Tibial artery (tissue), 4 donors: ENCODE measurements at places on chromosomes 11 and 22.

DNA sequence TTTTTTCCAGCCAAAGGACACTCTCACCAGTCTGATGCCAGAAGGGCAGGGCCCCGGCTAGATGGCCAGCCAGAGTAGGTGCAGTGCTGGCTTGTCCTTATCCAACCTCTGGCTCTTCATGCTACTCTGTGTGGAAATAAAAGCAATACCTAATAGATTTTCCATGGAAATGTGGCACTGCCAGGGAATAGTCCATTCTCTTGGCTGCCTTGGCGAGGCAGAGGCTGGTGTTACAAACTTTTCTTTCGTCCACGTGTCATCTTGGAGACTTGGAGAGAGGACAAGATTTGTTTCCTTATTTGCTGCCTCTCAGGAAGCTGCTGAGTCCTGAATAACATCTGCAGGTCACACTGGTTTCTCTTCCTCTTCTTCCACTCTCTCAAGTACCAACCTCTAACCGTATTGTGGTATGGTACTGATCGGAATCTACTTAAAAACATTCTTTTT is 17.2 kb upstream of the C1QTNF4 start:
- DNase-seq: peak; percentile 48

- DNase-seq: no peak
These were observed 39.0 kb downstream of the RRAS2 start for GRCh38 chr11:14320020-14320419.

- no peak for DNase-seq
These were observed 70.7 kb upstream of the AKIP1 start for GRCh38 chr11:8839957-8840945.

DNA sequence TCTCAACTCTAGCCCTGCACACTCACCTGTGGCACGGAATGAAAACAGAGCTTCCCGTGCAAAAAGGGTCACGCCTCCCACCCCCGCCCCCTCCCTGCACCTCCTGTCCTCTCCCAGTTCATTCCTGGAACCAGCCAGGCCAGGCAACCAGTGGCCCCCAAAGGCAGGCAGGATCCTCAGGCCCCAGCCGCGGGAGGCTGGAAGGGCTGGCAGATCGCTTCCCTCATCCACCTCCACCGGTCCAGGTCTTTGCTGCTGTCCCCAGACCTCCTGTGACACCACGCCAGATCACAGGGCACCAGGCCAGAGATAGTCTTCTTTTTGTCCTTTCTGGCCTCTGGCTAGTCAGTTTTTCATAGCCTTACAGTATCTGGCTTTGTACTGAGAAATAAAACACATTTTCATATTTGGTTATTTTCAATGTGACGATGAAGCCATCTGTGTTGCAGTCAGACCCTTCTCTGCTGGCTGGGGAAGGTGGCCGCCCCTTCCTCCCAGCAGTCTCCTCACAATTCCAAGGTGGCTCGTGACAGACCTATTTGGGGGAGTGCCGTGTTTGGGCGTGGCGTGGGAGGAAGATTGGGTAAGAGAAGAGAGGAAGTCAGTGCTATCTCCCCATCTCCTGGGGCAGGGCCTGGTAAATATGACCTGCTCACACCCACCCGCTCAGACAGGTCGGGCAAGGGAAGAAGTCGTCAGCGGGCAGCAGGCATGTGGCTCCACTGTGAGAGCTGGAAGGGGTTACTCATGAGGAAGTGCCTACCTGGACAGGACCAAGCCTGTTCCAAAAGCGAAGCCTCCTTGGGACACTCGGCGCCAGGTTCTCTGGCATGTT is 9.1 kb downstream of the SSH3 start:
- peak; percentile 45 for DNase-seq

DNA sequence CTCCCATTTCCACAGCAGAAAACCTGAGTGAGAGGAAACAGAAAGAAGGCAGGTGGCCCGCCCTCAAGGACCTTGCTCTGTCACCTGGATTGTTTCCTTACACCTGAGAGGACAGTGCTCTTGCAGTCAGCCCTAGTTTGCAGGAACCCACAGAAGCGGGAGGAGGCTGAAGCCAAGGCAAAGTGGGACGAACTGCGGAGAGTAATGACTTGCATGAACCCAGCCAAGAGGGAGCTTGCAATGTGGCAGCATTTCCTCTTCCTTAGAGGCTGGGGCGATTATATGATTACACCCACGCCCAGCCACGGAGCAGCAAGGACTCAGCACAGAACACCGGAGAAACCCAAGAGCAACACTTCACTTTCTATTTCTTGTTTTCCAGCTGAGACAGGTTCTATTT is 102.6 kb downstream of the SPON1 start:
- no peak for DNase-seq

GRCh38 chr11:114163830-114164401 is 104.4 kb downstream of the ZBTB16 start:
- peak; percentile 82 for DNase-seq

GRCh38 chr11:32706985-32707741 is 87.3 kb downstream of the CCDC73 start:
- DNase-seq: no peak

- peak; percentile 6 for DNase-seq
These were observed 19.6 kb upstream of the JAM3 start for GRCh38 chr11:134049303-134049702.

DNA sequence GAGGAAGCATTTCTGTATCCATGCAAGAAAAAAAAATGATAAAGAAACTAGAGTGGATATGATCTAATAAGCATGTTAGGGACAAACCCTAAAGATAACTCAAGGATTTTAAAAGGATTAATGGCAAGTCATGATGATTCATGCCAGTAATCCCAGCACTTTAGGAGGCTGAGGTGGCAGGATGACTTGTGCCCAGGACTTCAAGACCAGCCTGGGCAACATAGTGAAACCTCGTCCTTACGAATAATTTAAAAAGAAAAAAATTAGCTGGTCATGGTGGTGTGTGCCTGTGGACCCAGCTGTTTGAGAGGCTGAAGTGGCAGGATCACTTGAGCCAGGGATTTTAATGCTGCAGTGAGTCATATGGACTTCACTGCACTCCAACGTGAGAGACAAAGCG is 145.5 kb upstream of the BLID start:
- no peak for DNase-seq

- DNase-seq: no peak
These were observed 30.2 kb downstream of the HTR3B start for GRCh38 chr11:113934761-113935160.

GRCh38 chr11:130891326-130891725 is 25.0 kb downstream of the SNX19 start:
- no peak for DNase-seq

- no peak for DNase-seq
These were observed 76.2 kb downstream of the SVIP start for GRCh38 chr11:22753416-22753815.

- DNase-seq: no peak
These were observed 57.9 kb downstream of the PKNOX2 start for GRCh38 chr11:125222494-125222893.

- DNase-seq: no peak
These were observed 2.5 kb upstream of the APOL4 start for GRCh38 chr22:36204001-36204631.

DNA sequence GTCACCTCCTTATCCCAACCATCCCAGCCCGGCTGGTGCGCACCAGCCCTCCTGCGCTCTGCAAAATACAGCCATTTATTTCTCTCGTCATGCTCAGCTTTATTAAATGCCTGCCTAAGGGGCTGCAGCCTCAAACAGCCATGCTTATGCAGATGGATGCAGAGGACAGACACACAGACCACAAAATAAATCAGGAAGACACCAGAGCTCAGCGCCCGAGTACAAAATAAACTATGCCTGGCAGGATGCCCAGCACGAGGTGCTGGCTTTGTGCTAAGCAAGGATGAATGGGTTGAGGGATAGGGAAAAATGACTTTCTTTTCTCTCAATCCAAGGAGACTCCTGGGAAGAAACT is 70.5 kb downstream of the RPUSD4 start:
- no peak for DNase-seq

- no peak for DNase-seq
These were observed 131.9 kb upstream of the MTMR2 start for GRCh38 chr11:96055706-96056387.

- peak; percentile 61 for DNase-seq
These were observed 874 bp downstream of the APOL1 start for GRCh38 chr22:36253523-36254490.

DNA sequence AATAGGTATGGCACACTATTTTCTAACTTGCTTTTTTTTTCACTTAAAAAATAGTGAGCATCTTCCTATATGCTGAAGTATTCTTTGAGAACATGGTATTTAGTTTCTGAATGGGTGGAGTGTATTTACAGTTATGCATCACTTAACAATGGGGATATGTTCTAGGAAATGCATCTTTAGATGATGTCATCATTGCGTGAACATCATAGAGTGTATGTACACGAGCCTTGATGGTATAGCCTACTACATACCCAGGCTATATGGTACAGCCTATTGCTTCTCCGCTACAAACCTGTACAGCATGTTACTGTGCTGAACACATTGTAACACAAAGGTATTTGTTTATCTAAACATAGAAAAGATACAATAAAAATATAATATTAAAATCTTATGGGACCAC is 124.3 kb upstream of the ASPHD2 start:
- no peak for DNase-seq

GRCh38 chr11:3840870-3841425 is at the start of gene RHOG:
Gene RHOG, minus strand, starts transcription at chr11:3840959. Its CDS starts 12,821 bp downstream, at chr11:3828138.
- peak; percentile 91 for DNase-seq

- DNase-seq: no peak
These were observed 208.5 kb downstream of the RAB38 start for GRCh38 chr11:87966694-87967093.

- DNase-seq: no peak
These were observed 11.7 kb downstream of the SYNGR1 start for GRCh38 chr22:39361496-39361895.

GRCh38 chr11:5274395-5274794 is 4.7 kb upstream of the HBE1 start:
- DNase-seq: no peak

DNA sequence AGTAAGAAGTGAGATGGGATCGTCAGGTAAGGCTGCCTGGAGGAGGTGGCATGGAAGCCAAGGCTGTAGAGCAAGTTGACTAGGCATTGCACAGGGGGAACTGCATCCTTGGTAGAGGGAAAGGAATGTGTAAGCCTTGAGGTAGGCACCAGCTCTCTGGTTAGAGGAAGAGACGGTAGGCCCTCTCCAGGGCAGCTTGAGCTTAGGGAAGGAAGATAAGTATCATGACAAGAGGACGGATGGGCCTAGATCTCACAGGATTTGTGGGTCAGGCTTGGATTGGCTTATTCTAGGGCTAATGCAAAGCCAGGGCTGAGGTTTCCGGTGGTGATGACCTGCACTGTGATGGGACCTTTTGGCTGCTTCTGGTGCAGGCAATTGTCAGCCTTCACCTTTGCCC is 1035.8 kb downstream of the TBC1D22A start:
- no peak for DNase-seq

DNA sequence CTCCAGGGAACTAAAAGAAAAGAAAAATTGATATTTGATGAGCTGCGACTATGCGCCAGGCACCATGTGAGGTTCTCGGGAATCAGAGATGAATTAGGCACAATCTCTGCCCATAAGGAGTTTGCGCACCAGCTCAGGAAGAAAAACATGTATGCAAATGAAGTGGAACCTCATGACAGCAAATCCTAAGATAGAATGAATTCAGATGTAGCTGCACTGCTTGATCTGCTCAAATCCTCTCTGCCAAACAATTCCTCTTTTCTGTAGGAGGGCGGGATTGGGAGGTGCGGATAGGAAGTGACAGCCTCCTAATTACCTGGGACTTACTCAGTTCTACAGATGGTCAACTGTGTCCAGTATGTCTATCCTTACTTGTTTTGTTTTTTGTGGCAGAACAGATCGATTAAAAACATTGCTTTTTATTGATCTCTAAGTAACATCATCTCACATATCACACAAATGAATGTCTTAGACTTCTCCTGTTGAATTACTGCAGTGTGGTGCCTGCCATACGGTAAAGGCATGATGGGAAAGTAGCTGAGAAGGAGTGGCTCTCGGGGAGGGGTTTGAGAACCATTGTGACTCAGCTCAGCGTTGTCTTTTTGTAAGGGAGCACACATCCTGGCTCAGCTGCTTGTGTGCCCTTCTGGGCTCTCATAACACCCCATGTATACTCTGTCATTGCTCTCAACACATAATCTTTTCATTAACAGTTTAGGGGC is 13.9 kb downstream of the CRTAM start:
- DNase-seq: no peak

DNA sequence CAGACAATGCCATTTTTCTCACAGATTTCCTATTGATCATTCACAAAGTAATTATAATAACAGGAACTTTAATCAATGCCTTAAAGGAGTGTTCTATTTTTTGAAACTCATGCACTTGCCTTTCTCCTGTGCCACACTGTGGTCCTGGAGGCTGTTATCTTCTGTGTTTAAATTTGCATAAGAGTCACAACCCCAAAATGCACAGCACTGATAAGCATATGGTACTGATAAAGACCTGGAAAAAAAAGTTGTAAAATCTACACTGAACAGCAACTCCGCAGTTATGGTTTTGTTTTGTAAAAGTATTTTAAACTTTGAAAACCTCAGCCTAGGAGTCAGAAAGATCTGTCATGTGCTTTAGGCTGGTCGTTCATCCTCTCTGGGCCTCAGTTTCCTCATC is 9.1 kb upstream of the CCDC34 start:
- DNase-seq: no peak

DNA sequence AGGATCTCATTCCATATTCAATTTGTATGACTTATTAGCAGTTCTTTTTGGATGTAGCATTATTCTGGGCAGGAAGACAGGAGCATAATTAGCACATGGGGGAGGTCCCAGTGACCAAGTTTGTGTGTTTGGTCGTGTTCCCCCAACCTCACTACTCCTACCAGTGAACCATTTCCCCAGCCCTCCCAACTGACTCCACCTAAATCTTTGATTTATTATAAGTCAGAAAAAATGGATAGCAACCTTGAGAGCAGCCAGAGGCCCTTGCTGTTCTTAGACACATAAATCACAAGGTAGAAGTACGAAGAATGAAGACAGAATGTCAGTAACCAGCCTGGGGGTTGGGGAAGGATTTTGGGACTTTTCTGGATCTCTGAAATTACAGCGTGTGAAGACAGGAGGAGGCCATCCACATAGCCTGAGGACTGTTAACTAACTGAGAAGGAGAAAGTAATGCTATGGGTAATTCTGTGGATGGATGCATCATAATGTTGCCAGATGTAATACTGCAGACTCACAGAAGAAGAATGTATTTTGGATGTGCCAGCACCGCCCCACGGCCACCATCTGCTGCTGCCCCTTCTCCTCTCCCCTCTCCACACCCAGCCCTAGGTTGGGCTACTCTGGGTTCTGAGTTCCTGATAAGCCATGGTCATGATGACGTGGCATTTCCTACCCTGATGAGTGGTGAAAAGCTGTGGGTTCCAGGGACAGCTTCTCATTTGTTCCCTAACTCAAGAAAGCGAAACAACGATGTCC is 124.3 kb upstream of the TTC12 start:
- DNase-seq: no peak

DNA sequence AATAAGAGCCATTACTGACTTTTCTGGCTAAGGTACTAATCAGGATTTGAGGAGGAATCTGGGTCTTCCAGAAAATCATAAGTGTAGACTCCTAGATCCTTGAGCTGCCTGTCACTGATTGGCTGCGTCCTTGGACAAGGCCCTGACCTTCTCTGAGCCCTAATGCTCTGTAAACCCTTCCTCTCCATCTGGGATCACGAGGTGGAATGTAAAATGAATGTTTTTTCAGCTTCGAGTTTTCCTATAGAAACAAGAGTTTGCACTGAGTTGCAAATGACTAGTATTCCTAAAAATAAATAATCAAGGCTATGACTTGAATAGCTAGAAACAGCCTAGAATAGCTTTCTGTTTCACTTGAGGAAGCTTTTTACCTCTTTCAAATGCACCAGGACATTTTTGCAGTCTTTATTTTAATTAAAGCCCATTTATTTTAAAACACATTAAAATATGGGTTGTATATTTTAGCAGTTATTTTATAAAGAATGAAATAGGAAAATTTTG is 1.1 kb upstream of the DIXDC1 start:
- DNase-seq: no peak

GRCh38 chr22:40920526-40920925 is 30.7 kb upstream of the RBX1 start:
- no peak for DNase-seq
